Testis (tissue), 5 donors: ENCODE measurements at places on chromosomes 5 and 9.

DNA sequence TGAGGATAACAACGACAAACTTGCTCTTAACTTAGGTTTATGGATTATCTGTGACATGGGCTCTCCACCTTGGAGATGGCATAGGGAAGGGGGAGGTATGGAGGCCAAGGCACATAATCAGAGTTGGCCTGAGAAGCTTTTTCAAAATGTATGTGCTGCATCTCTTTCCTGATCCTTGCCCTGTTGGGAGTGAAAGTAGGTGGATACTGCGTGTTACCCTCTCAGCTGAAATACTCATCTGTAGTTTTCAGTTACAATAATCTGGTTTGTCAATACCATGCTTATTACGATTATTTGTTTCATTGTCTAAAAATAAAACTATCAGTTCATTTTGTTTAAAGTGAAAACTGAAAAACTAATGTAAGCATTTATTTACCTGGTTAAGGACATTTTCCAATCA, 86.7 kb downstream of the SLC44A1 start:
- no peak for DNase-seq

- DNase-seq, result no peak
These were observed 101.6 kb downstream of the NREP start for GRCh38 chr5:111655169-111655924.

DNA sequence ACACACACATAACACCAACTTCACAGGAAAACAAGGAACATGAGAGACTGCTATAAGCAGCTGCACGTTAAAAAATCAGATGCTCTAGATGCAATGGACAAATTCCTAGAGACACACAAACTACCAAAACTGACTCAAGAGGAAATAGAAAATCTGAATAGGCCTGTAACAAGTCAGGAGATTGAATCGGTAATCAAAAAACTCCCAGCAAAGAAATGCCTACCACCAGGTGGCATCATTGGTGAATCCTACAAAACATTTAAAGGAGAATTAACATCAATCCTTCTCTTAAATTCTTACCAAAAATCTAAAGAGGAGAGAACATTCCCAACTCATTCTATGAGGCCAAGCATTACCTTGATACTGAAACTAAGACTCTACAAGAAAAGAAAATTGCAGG, 54.9 kb downstream of the NDST1 start:
- DNase-seq, result peak; percentile 58

DNA sequence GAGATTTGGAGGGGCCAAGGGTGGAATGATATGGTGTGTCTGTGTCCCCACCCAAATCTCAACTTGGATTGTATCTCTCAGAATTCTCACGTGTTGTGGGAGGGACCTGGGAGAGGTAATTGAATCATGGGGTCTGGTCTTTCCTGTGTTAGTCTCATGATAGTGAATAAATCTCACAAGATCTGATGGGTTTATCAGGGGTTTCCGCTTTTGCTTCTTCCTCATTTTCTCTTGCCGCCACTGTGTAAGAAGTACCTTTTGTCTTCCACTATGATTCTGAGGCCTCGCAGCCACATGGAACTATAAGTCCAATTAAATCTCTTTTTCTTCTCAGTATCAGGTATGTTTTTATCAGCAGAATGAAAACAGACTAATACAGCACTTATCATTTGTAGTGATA, 29.5 kb upstream of the SPIN1 start:
- no peak for DNase-seq

- DNase-seq, result no peak
These were observed 250.3 kb downstream of the TUSC1 start for GRCh38 chr9:25427898-25428297.

GRCh38 chr9:133528001-133528875, 3.5 kb upstream of the MYMK start:
- DNase-seq, result no peak

DNA sequence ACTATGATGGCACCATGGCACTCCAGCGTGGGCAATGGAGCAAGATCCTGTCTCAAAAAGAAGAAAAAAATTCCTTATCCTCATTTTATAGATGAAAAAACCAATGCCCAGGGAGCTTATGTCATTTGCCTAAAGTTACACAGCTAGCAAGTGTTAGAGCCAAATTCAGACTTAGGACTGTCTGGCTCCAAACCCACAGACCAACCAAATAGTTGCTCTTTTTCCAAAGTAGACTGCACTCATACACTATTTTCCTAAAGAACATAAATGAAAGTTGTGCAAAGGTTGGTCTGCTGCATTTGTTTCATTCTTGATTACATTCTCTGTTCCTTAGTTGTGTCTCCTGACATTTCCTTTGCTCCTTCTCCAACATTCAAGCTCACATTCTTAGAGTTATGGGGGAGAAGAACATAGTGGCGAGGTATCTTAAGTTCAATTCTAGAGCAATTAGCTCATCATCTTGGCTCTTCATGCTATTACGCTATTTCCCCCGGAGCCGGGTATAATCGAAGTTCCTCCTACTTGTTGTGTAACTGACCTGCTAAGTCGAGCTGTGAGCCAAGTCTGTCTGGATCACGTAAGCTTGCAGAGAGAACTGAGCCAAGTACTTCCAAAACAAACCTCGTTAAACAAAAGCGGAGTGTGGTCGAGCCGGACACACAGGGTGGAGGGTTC, 138.3 kb downstream of the RFK start:
- DNase-seq, result peak; percentile 66

- DNase-seq, result no peak
These were observed 11.5 kb upstream of the STK32A start for GRCh38 chr5:147223343-147223742.

DNA sequence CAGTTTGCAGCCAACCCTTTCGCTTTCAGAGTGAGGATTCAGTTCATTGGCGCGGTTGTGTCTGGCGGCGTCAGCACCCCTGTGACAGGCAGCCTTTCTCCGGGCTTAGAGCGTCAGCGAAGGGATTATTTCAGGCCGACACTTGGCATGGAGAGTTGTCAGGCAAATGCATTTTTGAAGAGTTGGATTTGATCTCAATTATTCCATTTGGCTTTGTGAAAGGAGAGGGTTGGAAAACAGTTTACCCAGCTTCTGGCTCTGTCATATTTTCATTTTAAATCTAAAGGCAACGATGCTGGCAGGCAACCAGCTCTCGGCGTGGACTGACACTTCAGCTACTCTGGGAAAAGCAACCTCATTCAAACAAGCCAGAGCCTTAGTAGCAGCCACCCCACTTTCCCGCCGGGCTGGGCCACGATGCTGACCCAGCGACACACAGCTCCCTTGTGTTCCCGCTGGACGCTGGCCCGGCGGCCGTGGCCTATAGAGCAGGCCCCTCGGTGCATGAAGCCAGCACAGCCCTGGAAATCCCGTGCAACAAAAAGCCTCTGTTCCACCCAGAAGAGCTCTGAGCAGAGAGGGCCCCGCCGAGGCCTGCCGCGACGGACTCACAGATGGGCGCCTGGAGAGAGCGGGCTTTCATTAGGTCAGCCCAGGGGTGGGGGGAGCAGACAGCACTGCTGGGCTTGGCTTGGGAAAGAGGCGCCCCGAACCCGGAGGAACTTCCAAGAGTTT, 28.9 kb upstream of the LPCAT1 start:
- DNase-seq, result peak; percentile 48

GRCh38 chr5:107607671-107608345, 62.9 kb downstream of the EFNA5 start:
- no peak for DNase-seq

- no peak for DNase-seq
These were observed 10.6 kb downstream of the NIPAL4 start for GRCh38 chr5:157470631-157471030.

DNA sequence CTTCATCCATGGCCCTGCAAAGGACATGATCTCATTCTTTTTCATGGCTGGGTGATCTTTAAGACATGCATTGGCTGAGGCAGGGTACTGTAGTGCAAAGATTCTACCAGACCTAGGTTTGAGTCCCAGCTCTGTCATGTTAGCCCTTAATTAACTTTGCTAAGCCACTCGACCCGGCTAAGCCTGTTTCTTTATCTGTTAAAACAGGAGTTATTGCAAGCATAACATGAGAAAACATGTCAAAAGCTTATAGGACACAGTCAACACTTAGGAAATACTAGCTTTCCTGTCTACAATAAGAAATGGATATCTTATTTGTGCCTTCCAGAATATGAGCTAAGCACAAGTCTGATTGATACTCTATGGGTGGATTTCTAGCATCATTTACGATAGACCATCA, 92.6 kb downstream of the RASEF start:
- DNase-seq, result no peak
